Heart left ventricle (tissue), 16 donors: ENCODE measurements at places on chromosomes 12 and 14. TPM values are rescaled to one million over a fixed set of nuclear protein-coding genes. Genes with fewer than 3 reads are reported as not detected.

GRCh38 chr12:125187780-125188741 lies 122.8 kb downstream of the AACS start:
- no peak for DNase-seq
- no peak overlapping the region for H3K4me3 ChIP-seq
- H3K27me3 ChIP-seq = peaks cover 28% of the 10 kb centered on the region
- H3K4me1 ChIP-seq = peaks cover 4% of the 10 kb centered on the region

GRCh38 chr12:63985945-63986344 lies 141.4 kb downstream of the SRGAP1 start:
- peaks cover 4% of the 10 kb centered on the region for H3K4me1 ChIP-seq
- DNase-seq = no peak
- no peaks in the 10 kb centered on the region for H3K27me3 ChIP-seq
- H3K36me3 ChIP-seq = no peaks in the 10 kb centered on the region

GRCh38 chr12:55743406-55744339 lies 751 bp downstream of the GDF11 start:
- no peak for DNase-seq
- peak overlapping the region; percentile 93 for H3K4me3 ChIP-seq
- H3K4me1 ChIP-seq = peaks cover 9% of the 10 kb centered on the region
- H3K27ac ChIP-seq = peak overlapping the region; percentile 63
- H3K36me3 ChIP-seq = no peaks in the 10 kb centered on the region
- no peaks in the 10 kb centered on the region for H3K27me3 ChIP-seq

DNA sequence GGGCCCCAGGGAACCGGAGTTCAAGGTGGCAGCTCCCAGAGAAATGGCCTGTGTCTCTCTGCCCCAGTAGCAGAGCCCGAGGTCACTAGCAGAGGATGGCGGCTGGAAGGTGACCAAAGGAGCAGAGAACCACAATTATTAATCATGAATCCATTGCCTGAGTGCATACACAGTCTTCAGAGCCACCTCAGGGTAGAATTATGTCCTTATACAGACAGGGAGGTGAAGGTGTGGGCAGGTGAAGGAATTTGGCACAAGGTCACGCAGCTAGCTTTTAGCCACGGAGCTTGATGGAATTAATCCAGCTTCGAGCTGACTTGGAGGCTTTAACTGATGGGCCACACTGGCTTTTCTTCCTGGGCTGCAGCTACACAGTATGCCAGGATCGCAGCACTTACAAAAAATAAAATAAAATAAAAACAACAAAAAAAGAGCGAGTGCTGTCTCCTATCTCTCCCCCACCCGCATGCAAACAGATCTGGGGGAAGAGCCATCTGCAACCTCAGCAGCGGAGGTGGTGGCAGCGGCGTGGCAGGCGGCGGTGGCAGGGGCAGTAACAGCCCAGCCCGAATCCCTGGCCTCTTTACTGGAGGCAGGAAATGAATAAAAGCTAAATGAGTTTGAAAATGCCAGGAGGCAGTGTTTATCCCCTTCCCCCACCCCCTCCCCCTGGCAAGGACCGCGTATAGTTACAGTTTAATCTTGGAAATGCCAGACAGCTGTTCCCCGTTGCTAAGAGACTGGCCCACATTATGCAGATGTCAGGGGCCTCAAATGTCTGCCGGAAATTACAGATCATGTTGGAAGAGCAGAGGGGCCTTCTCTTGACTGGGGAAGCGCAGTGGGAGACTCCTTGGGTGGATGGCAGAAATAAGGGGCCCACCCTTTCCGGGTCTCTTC lies 93.5 kb downstream of the LRRC74A start:
- DNase-seq = peak; percentile 59
- H3K4me3 ChIP-seq = peak overlapping the region; percentile 2
- H3K4me1 ChIP-seq = peaks cover 60% of the 10 kb centered on the region
- H3K27me3 ChIP-seq = no peaks in the 10 kb centered on the region

KRT82 gene
- not detected for polyA plus RNA-seq

SLC10A1 gene
- not detected for polyA plus RNA-seq

GLIPR1L1 gene
- not detected for polyA plus RNA-seq
